AG20443 (cell line): ENCODE measurements at places on chromosomes 12 and 14.

DNA sequence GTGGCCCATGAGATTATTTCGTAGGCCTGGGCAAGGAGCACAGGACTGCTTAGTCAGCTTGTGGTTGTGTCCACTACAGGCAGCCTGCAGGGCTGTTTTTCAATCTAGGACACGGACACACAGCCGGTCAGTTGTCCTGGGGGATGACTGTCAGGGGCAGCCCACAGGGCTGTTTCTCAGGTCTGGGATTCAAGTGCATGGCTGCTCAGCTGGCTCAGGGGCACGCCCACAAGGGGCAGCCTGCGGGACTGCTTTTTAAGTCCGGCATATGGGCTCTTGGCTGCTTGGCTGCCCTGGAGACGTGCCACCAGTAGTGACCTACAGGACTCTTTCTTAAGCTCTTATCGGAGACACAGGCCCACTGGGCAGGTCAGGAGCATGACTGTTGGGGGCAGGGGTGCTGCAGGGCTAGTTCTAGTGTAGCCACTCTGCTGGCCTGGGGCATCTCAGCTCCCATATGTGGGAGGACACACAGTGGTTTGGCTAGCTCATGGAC, 26.6 kb upstream of the GTF2A1 start:
- DNase-seq = peak; percentile 43

GRCh38 chr14:105492031-105492970, 1.3 kb downstream of the TEDC1 start:
- no peak for DNase-seq

GRCh38 chr12:20829919-20830318, 19.4 kb downstream of the SLCO1B3 start:
- no peak for DNase-seq

- peak; percentile 54 for DNase-seq
These were observed at the start of gene GALNT6 for GRCh38 chr12:51391283-51392123. GALNT6 (minus strand) TSS chr12:51391406; CDS start chr12:51379781, 11,625 bp downstream.

DNA sequence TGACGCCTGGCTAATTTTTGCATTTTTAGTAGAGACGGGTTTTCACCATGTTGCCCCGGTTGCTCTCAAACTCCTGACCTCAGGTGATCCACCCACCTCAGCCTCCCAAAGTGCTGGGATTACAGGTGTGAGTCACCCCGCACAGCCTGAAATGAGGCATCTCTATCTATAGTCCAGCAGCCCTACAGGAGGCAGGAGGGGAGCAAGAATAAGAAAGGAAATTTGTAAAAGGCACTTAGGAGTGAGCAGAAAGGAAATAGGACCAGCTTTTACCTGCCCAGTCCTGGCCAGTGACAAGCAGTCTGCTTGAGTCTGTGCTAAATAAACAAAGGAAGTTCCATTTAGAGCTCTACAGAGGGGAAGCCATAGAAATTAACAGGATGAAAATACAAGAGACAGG, 15.0 kb upstream of the PSMA6 start:
- DNase-seq = no peak

- no peak for DNase-seq
These were observed 236.1 kb upstream of the PLEKHG7 start for GRCh38 chr12:92466391-92467305.

DNA sequence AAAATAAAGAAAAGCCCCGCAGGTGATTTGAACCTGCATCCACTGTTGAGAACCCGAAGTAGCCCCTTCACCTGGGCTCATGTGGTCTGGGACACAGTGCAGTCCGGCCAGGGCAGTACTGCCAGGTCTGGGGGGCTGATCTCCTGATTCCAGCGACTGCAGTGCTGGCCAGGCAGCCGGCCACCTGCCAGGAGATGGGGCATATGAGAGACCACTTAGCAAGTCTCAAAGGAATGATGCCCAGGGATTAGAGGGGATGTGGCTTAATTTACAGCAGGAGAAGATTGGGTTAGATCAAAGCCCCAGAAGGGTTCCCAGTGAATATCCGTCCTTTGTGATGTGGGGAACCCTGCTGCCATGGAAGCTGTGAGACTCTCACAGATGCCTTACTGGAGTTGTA, 113.3 kb downstream of the PRMT8 start:
- no peak for DNase-seq
